ENCODE measurements at places on chromosomes 4 and X.

DNA sequence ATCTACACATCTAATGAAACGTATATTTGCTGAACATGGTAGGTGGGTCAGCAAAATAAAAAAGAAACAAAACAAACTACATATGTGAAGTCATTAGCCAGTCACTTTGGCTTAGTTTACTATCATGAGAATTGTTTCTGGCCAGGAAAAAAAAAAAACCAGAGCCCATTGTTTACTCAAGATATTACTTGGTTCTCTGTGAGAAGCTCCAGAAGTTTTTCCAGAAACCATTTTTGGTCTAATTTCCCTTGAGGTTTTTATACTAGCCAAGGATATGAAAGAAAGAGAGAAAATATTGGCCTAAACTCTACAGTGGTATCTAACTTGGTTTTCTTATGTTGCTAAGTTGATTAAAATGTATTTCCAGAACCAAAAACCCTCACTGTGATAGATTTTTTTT lies 259.1 kb downstream of the PDHA2 start:
- no peak for DNase-seq

- DNase-seq, result no peak
Measured at GRCh38 chr4:52869196-52869595, 7.1 kb downstream of the RASL11B start.

DNA sequence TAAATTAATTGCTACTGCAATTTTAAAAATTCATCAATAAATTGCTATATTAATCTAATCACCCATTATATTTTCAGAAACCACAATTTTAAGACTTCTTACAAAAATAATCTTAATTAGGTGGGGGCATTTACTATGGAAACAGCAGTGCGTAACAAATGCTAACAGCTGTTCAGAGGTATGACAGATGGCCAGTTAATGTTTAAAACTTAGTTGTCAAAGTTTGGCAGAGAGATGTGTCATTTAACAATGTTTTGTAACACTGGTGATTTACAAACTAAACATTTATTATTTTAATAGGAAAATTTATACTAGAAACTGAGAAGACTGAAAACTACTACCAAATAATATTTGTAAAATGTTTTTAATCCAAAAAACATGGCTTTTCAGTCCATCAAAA lies 85.2 kb upstream of the GPR34 start:
- no peak for DNase-seq

GRCh38 chr4:183941964-183942363 lies 36.9 kb downstream of the STOX2 start:
- DNase-seq, result no peak

GRCh38 chrX:119686087-119686691 lies 6.8 kb downstream of the SEPTIN6 start:
- DNase-seq, result no peak

DNA sequence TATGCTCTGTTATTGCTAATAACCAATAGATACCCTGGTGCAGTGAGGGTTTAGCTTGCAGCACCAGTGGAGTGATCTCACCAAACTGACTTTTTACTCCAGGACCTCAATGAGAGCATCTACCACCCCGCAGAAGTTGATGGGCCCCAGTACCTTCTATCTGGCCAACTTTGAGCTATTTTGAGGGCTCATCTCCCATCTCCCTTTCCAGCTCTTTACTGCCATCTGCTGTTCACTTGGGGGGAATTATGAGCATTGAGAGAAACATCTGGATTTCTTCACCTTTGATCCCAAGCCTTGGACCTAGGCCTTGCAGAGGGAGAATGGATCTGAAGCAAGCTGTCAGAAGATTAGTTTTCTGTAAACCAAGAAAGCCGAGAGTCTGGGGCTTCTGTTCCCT lies 143.6 kb downstream of the TMEM164 start:
- DNase-seq, result no peak

- DNase-seq, result no peak
Measured at GRCh38 chr4:118395057-118395644, 42.3 kb upstream of the PRSS12 start.

All from activated naive CD4-positive, alpha-beta T cell (primary cell).